ENCODE measurements at places on chromosomes 7 and 10. TPM values are rescaled to one million over a fixed set of nuclear protein-coding genes. Genes with fewer than 3 reads are reported as not detected.

MYO1G gene
- total RNA-seq: 403 TPM

DNA sequence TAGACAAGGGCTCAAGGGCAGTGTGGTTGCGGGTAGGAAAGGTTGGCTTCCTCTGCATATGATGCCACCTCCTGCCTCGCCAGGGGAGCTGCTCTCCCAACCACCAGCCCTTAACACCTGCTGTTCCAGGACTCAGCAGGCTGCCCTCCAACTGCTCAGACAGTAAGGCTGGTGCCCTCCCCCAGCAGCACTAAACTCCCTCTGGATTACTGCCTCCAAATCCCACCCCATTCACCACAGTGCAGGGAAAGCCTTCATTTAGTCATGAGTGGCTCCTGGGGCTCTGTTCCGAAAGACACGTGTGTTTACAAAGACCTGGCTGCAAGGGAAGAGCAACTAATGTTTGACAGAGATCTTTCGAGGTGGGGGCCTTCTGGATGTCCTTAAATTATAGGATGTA lies 437.2 kb upstream of the MKI67 start:
- no peaks in the 10 kb centered on the region for H3K36me3 ChIP-seq
- DNase-seq: no peak
- H3K4me3 ChIP-seq: no peak overlapping the region
- H3K4me1 ChIP-seq: no peaks in the 10 kb centered on the region

UTF1 gene
- not detected for total RNA-seq

VSIR gene
- 124 TPM for total RNA-seq

GRCh38 chr7:106813705-106814305 lies 51.3 kb upstream of the PIK3CG start:
- no peak overlapping the region for H3K27ac ChIP-seq
- H3K27me3 ChIP-seq: no peaks in the 10 kb centered on the region
- H3K4me1 ChIP-seq: peaks cover 8% of the 10 kb centered on the region
- H3K36me3 ChIP-seq: no peaks in the 10 kb centered on the region

DNA sequence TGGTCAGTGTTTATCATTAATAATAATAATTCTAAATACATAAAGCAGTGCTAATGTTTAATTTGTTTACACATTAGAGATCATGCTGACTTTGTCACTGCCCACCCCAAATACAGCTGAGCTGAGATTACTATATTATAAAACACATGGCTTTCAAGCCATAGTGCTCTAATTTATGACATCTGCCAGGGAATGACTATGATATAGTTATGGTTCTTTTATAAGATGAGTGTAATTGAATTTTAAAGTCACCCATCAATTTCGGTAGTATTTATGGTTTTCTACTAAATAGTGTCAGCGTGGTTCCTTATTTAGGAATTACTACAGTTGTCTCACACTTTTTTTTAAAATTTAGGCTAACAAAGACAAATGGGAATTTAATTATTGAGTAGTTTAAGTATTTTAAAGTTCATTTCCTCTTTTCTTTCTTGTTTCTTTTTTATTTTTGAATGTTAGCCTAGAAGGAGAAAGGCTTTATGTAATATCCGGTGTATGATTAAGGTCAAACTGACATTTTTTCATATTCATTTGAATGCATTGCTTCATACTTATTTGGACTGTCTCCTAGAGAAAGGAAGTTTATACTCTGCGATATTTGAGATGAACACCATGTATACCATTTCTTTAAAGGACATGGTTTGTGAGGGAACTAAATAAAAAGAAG lies 3.9 kb downstream of the CDK14 start:
- H3K36me3 ChIP-seq: no peaks in the 10 kb centered on the region
- H3K27me3 ChIP-seq: peaks cover 44% of the 10 kb centered on the region
- no peak for DNase-seq
- no peak overlapping the region for H3K27ac ChIP-seq
- H3K4me1 ChIP-seq: peaks cover 5% of the 10 kb centered on the region
